ENCODE measurements at places on chromosomes 16 and 17.

- no peak for DNase-seq
These were observed 108.7 kb downstream of the TRIM37 start for GRCh38 chr17:58997756-58998553.

DNA sequence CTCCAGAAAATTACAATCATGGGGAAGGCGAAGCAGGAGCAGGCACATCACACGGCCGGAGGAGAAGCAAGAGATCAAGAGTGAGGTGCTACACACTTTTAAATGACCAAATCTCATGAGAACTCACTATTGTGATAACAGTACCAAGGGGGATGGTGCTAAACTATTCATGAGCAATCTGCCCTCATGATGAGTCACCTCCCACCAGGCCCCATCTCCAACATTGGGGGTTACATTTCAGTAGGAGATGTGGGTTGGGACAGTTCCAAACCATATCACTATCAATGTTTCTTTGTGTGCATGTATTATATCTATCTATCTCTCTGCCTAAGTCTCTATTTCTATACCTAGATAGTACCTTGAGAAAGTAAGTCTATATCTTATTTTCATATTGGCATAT, 724.8 kb downstream of the CDH11 start:
- no peak for DNase-seq

DNA sequence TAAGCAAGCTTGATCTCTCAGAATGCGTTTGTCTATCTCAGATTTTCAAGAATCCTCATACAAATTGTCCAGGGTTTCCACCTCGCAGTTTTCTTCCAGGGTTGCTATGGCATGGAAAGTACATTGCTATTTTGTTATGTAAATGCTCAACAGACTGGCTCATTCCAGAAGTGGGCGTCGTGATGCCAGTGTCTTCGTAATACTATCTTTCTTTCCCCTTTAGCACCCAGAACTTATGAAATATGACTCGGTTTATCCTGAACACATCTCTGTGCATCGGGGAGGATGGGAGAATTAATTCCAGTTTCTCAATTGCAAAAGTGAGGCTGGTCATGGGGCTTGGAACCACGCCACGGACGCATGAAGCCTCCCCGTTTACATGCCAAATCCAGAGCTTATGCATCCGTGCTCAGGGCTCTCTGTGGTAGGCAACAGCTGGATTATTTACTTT, 405.0 kb downstream of the WWOX start:
- DNase-seq, result no peak

- no peak for DNase-seq
These were observed 757.0 kb downstream of the CDH11 start for GRCh38 chr16:64364894-64365293.

All from AG08395 (cell line).